ENCODE measurements at places on chromosomes 7 and 10.

DNA sequence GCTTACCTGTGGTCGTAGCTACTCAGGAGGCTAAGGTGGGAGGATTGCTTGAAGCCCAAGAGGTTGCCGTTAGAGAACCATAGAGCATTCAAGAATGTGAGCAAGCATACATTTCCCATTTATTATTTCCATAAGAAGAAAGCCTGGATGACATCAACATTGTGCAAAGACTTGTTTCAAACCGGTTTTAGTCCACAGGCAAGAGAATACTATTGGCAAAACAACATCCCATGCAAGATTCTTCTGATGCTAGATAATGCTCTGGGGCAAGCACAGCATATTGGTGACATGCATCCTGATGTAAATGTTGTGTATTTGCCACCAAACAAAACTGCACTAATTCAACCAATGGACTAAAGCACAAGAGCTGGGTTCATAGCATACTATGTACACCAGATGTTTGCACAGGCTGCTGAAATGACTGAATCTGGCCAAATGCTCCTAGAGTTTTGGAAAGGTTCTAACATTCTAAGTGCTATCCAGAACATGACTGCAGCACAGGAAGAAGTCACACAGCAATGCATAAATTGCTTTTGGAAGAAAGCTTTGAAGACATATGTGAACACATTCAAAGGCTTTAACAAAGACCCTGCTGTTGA is 42.6 kb downstream of the OTUD1 start:
- no peak for DNase-seq

DNA sequence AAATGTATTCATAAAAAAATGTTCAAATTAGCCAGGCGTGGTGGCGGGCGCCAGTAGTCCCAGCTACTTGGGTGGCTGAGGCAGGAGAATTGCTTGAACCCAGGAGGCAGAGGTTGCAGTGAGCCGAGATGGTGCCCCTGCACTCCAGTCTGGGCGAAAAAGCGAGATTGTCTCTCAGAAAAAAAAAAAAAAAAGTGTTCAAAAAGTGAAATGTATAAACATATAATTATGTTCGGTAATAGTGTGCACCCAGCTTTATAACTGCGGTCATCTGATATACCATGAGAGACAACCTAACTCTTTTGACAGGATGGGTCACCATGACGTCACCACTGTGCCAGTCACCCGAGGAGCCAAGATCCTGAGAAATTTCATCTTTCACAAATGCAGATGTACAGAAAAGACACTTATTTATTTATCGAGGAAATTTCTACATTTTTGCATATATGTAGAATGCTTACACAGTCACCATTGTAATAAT is 594 bp upstream of the RP9 start:
- DNase-seq = no peak

DNA sequence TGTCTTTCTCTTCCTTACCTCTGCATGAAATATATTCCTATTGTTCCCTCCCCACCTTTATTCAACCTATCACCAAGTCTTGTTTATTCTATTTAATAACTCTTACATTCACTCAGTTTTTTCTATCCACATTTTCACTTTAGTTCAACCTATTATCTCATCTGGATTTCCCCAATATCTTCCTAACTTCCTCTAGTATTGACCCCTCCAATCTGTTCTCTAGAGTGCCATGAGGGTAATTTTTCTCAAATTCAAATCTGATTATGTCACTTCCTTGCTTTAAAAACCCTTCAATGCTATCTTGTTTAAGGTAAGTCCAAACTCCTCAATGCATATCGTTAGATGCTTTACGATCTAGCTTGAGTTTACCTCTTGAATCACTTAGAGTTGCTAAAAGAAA is 86.5 kb downstream of the SDHAF3 start:
- no peak for DNase-seq

DNA sequence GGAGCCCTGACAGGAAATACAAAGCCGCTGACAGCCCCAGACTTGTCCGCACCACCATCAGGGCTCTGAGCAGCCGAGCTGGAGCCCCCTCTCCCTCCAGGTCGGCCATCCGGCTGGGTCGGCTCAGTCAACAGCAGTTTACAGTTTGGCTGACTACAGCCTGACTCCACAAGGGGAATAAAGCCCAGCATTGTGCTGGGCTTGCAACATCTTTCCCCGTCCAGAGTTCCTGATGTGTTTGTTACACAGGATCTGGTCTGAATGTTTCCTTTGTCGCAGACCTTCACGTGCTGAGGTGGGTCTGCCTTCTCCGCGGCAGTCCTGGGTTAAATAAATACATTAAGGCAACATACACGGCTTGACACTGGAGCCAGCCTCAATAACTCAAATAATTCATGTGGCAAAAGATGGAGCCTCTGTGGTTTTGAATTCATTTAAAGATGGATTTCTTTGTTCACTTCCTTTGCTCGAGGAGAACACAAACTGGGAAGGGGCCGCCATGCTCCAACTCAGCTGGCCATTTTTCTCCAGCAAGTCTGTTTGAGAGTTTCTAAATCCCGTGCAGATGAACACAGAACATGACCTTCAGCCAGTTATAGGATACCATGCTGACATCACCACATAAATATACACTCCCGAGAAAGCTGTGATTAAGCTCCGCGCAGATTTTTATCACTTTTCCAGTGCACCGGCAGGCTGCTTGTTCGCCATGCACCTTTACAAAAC is 192.1 kb downstream of the WDR11 start:
- DNase-seq = no peak

DNA sequence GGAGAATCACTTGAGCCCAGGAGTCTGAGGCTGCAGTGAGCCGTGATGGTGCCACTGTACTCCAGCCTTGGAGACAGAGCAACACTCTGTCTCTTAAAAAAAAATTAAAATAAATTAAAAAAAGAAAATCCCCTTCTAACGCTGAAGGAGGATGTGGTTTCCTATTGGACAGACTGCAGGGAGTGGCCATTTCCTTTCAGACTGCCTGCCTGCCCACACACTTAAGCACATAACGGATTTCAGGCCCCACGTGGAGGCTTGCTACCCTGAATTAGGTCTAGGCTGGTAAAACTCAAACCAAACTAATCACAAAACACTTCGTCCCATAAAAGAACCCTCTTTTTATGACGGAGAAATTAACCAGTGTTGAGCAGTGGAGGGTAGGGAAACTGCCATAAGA is 34.0 kb downstream of the GATA3 start:
- no peak for DNase-seq

- DNase-seq = no peak
These were observed 24.9 kb upstream of the PANK1 start for GRCh38 chr10:89669985-89670384.

- DNase-seq = peak; percentile 88
These were observed 165.5 kb downstream of the MDFIC start for GRCh38 chr7:115087437-115087836.

GRCh38 chr7:136509466-136509865 is 359.0 kb upstream of the CHRM2 start:
- no peak for DNase-seq

DNA sequence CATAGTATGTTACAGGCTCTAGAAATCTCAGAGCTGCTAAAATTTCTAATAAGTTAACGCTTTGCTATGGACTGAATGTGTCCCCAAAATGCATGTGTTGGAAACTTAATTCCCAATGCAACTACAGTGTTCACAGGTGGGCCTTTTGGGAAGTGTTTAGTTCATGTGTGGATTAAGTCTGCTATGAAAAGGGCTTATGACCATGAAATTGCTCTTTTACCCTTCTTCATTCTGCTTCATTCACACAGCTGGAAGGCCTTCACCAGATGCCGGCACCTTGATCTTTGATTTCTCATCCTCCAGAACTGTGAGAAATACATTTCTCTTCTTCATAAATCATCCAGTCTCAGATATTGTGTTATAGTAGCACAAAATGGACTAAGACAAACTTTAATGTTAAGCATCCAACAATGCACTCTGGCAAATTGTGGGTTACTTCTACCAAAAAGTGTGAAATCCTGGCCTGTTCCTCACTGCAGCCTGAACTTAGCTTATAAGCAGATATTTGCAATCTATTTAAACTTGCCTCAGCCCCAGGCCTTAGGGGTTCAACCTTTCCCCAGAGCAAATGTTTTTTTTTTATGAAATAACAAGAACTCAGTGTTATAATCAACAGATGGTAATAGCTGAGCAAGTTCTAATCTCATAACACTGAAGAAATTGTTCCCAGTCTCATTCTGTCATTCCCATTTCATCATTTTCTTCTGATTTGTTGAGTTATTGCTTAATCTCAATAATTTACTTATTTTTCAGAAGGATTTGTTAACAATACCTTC is 523.6 kb downstream of the KIF20B start:
- DNase-seq = peak; percentile 52

GRCh38 chr10:131737543-131738395 is 163.0 kb upstream of the PPP2R2D start:
- DNase-seq = no peak

DNA sequence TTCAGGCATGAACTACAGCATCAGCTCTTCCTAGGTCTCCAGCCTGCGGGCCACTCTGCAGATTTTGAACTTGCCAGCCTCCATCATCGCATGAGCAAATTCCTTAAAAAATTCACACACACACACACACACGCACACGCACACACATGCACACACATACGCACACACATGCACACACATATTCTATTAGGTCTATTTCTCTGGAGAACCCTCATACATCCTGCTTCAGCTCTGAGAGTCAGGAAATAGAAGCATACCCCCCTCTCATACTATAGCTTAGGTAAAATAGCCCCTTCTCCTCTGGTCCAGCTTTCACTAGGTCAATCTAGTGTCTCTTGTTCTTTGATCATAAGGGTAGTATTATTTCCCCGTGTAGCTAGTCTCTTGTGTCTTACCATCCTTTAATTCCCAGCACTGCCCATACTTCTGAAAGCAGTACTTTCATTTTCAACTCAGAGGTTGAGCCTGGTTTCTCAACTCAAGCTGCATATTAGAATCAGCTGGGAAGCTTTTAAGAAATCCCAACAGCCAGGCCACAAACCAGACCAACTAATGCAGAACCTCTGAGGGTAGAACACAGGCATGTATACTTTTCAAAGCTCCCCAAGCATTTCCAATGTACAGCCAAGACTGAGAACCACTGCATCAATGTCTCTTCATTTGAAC is 30.9 kb upstream of the ITGB8 start:
- DNase-seq = peak; percentile 59

DNA sequence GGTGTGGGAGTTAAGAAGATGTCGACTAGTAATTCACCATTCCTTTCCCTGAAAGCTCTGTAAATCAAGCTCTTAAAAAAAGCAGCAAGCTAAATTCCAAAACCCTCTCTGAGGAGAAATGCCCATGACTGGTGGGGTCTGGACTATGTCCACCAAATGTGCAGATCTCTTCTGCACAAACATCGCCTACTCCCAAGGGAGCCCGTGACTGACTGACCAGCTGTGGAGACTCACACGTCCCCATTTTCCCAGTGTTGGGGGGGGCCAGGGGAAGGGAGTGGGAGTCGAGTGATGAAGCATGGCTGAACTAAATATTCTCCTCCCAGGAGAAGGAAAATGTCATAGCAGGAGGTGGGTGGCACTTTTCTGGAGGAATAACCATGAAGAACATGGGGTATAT is 164.1 kb upstream of the HPS1 start:
- no peak for DNase-seq

DNA sequence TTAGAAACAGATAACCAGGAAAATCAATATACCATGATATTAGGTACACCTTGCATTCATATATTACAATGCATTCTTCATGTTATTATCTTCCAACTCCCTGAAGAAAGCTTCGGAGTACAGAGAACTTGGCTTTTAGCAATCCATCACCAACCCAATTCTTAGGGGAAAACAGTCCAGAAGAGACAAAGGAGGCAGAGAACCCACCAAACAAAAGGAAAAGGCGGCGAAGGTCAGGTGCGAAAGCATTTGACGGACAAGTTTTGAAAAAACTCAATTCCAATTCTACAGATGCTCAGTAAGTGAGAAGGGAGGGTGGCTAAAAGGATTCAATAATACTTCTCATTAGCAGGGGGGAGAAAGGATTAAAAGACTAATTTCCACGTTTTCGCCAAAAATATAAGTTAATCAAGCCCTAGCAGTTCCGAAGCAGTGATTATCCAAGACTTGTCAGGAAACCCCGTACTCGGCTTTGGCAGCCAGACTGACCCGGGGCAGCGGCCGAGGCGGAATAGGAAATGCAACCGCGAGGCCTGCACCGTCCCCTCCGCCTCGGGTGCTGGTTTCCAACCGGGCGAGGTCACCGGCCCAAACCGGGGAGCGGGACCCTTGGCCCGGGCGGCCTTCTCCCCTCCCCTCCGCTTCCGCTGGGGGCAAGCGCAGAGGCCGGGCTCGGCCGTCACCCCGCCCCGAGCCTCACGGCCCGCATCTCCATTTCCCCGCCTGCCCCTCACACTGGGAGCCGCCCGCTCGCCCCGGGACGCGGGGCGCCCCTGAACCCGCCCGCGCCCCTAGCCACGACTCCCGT is 747 bp downstream of the GDI2 start:
- peak; percentile 9 for DNase-seq

- no peak for DNase-seq
These were observed 80.5 kb downstream of the IDE start for GRCh38 chr10:92493362-92493761.

DNA sequence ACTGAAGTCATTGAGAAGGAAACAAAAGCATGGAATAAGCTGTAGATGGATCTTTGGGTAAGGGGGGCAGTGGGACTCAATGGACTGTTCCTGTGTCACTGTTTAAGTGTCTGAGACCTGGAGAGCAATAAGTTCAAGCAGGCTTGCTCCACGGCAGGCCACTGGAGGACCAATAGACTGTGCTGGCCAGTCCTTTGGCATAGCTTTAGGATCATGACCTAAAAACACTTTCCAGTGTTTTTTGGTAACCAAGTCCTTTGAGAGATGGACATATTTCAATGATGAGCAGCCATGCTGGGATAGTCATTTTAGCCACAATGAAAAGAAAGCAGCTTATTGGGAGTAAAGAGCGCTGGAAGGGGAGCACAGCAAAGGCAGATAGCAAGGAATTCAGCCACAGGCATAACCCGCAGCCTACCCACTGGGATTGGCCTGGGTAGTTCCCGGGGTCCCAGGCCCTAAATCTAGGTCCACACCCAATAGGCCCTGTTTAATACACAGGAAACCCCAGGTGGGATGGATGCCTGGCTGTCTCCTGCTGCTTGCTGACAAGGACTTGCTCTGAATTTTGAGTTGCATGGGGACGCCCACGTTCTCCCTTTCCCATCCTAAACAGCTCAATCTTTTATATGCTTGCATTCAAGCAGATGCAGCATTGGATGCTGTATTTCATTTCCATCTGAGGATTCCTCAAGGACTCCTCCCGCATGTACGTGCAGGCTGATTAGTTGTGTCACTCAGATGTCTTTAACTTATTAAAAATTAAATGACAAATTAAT is 727.2 kb downstream of the KCNMA1 start:
- no peak for DNase-seq

GRCh38 chr7:150733482-150734095 is 3.6 kb upstream of the GIMAP5 start:
- no peak for DNase-seq

GRCh38 chr7:141263508-141263907 is 189.6 kb downstream of the TMEM178B start:
- DNase-seq = no peak

- no peak for DNase-seq
These were observed 70.7 kb downstream of the C10orf105 start for GRCh38 chr10:71648933-71649320.

DNA sequence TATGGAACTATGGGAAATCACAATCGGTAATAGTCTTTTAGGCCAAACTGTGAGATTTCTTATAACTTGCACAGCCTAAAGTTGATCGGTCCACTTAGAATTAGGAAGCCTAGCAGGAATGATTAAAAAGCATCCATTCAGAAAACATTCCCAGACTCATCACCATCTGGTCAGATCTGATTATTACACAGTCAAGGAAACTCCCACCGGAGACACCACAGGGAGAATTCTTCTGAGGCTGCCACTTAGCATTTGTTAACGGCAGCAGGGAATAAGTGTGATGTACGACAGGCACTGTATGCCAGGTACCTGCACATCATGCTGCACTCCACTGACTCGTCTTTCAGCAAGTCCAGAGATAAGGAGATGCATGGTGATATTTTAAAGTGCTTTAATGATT is 227.6 kb upstream of the STEAP1 start:
- no peak for DNase-seq

Data from fibroblast of lung (primary cell).